ENCODE measurements at places on chromosomes 6 and 20.

GRCh38 chr6:148324297-148324985 lies 18.2 kb upstream of the SASH1 start:
- DNase-seq = no peak

- DNase-seq = no peak
Measured at GRCh38 chr6:45212976-45213375, 115.2 kb upstream of the RUNX2 start.

- DNase-seq = no peak
Measured at GRCh38 chr20:10307359-10307735, 88.7 kb downstream of the SNAP25 start.

- DNase-seq = peak; percentile 61
Measured at GRCh38 chr6:87155842-87156815, 764 bp downstream of the ZNF292 start.

GRCh38 chr20:14536738-14537137 lies 199.3 kb upstream of the FLRT3 start:
- no peak for DNase-seq

- no peak for DNase-seq
Measured at GRCh38 chr20:36848078-36848660, 27.8 kb upstream of the TLDC2 start.

Data from amygdala (tissue), 56 donors.